ENCODE measurements at places on chromosomes 1 and 21.

GRCh38 chr1:37303884-37304574 lies 170.4 kb upstream of the ZC3H12A start:
- DNase-seq: no peak

DNA sequence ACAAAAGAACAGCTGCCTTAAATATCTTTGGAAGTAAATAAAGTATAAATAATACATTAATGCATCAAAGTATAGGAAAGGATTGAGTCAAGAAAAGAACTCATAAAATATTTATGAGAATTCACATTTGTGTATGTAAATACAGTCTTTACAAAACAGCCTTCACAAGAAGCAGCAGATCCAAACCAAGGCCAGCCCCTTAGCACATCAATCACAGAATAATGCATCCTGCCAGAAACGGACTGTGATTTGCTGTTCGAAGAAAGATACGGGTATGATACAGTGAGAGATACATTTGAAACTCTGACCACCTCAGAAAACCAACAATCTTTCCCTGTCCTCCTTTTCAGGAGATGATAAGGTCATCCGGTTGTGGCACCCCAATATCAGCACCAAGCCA lies 70.9 kb downstream of the WDR64 start:
- no peak for DNase-seq

GRCh38 chr1:47722909-47723580 lies 274.1 kb downstream of the TRABD2B start:
- DNase-seq: no peak

- no peak for DNase-seq
Observed at GRCh38 chr1:8023287-8023994, 2.7 kb downstream of the ERRFI1 start.

DNA sequence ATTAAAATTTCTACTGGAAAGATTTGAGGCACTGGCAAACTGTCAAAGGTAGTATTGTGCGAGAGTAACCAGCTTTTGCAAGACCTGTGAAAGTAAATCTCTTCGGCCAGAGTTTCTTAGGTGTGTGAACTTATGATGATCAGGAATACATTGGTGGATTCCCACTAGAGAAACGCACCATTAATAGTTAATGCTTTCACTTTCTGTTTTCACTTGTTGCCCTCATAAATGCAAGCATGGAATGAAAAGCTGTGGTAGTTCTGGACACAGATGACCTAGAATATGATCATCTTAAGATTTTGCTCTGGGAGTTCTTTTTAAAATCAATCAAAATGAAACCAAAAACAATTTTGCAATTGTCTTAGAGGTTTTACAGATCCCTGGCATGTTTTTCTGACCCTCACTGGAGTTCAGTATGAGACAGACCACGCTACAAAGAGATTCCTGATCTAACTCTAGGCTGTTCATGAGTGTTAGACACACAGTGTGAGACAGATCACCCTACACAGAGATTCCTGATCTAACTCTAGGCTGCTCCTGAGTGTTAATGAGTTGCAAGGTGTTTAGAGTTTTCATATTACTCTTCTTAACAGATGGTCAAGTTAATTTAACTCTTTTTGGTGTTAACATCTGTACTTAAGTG lies 98.8 kb downstream of the SDCCAG8 start:
- DNase-seq: peak; percentile 9

- DNase-seq: no peak
Observed at GRCh38 chr1:154992721-154993571, 440 bp upstream of the LENEP start.

Measured in suppressor macrophage treated with lipopolysaccharide for 1 hour (primary cell).